ENCODE measurements at places on chromosomes 5 and 9. TPM values are rescaled to one million over a fixed set of nuclear protein-coding genes. Genes with fewer than 3 reads are reported as not detected.

The RNF224 gene
- not detected for total RNA-seq

The ORM2 gene
- total RNA-seq = not detected

The ZNF79 gene
- 8.7 TPM for total RNA-seq

The BTNL3 gene
- total RNA-seq = not detected

The GAPT gene
- not detected for total RNA-seq

The FBP2 gene
- not detected for total RNA-seq

The PCDHB11 gene
- total RNA-seq = 0.65 TPM

The LCN1 gene
- not detected for total RNA-seq

The RNF180 gene
- 2.5 TPM for total RNA-seq

The PCDHGB5 gene
- total RNA-seq = 21.7 TPM
